ENCODE measurements at places on chromosomes 2 and 18. TPM values are rescaled to one million over a fixed set of nuclear protein-coding genes. Genes with fewer than 3 reads are reported as not detected.

Gene CPLX4
- not detected for total RNA-seq

Gene LMAN2L
- 7.0 TPM for total RNA-seq

Gene CHRND
- not detected for total RNA-seq

Gene RPRM
- not detected for total RNA-seq

Gene C18orf54
- total RNA-seq, result 10.9 TPM

Gene PRKAG3
- total RNA-seq, result not detected

Gene TTN
- total RNA-seq, result 3.3 TPM

Gene SERPINB10
- total RNA-seq, result not detected

Gene GPR35
- total RNA-seq, result 24.9 TPM

Gene ARMC9
- 2.5 TPM for total RNA-seq

Gene G6PC2
- total RNA-seq, result not detected

Gene EEF1B2
- total RNA-seq, result 724 TPM

Gene DRC1
- not detected for total RNA-seq

Gene PSMA8
- 1.2 TPM for total RNA-seq

Gene SIX2
- not detected for total RNA-seq

Gene COBLL1
- total RNA-seq, result 0.11 TPM

Gene IL36B
- total RNA-seq, result not detected

Gene PER2
- total RNA-seq, result 19.1 TPM

Gene RTP5
- total RNA-seq, result 0.30 TPM

Gene LYG2
- total RNA-seq, result not detected

Gene LNPK
- 51.9 TPM for total RNA-seq

Gene TMEM17
- total RNA-seq, result not detected

Gene TRPM8
- not detected for total RNA-seq

Gene MEP1B
- total RNA-seq, result not detected

Gene CXCR1
- not detected for total RNA-seq

Gene FAM237A
- total RNA-seq, result not detected

Gene PSD4
- 313 TPM for total RNA-seq

Gene POTEI
- total RNA-seq, result not detected

Gene FSHR
- total RNA-seq, result not detected

Gene SMCHD1
- 100 TPM for total RNA-seq

Gene TRIM43
- total RNA-seq, result 0.25 TPM

Gene SKOR2
- not detected for total RNA-seq

Gene MYL1
- not detected for total RNA-seq

Gene NEB
- 0.27 TPM for total RNA-seq

Gene SF3B1
- 289 TPM for total RNA-seq

Gene MAL
- 101 TPM for total RNA-seq

Gene PAX3
- total RNA-seq, result not detected

Gene C2orf80
- not detected for total RNA-seq

Gene RND3
- not detected for total RNA-seq

Gene RAB6D
- total RNA-seq, result 0.07 TPM

Gene LINC00305
- total RNA-seq, result not detected

Gene TFPI
- 0.50 TPM for total RNA-seq

Gene IL18RAP
- 6.8 TPM for total RNA-seq

Gene DDX18
- 128 TPM for total RNA-seq

Gene DSG2
- total RNA-seq, result 1.4 TPM

Gene CPO
- not detected for total RNA-seq

Gene C2orf74
- 7.9 TPM for total RNA-seq

Gene CYP27A1
- total RNA-seq, result not detected

Gene GATA6
- total RNA-seq, result not detected

Gene DSEL
- total RNA-seq, result 0.05 TPM

Gene LPIN2
- total RNA-seq, result 95.9 TPM

Gene ATP6V1B1
- total RNA-seq, result not detected

Gene DSG4
- not detected for total RNA-seq

Gene NPPC
- 0.41 TPM for total RNA-seq

Data from activated T-helper 2 cell treated with anti-CD3 and anti-CD28 coated beads, Interferon-gamma antibody, Interleukin-2, Interleukin-4, amounts not matched to agents 10 μg/mL and 5 μg/mL and 100 μg/mL, durations not matched to agents 14 hours and 24 hours and 36 hours (primary cell).